ENCODE measurements at places on chromosomes 1 and 21.

- DNase-seq, result no peak
Measured at GRCh38 chr1:205324781-205325180, 3.2 kb upstream of the NUAK2 start.

GRCh38 chr1:234950598-234950997 is 178.0 kb downstream of the TOMM20 start:
- DNase-seq, result no peak

GRCh38 chr21:42175110-42175710 is 43.7 kb upstream of the ABCG1 start:
- DNase-seq, result no peak

GRCh38 chr1:156119503-156120209 is 5.1 kb downstream of the LMNA start:
- no peak for DNase-seq

GRCh38 chr1:164559342-164560051 is 513 bp downstream of the PBX1 start:
- peak; percentile 37 for DNase-seq

- DNase-seq, result no peak
Measured at GRCh38 chr1:33294071-33295010, 26.6 kb downstream of the A3GALT2 start.

GRCh38 chr1:48196237-48196636 is 26.3 kb upstream of the SLC5A9 start:
- DNase-seq, result no peak

DNA sequence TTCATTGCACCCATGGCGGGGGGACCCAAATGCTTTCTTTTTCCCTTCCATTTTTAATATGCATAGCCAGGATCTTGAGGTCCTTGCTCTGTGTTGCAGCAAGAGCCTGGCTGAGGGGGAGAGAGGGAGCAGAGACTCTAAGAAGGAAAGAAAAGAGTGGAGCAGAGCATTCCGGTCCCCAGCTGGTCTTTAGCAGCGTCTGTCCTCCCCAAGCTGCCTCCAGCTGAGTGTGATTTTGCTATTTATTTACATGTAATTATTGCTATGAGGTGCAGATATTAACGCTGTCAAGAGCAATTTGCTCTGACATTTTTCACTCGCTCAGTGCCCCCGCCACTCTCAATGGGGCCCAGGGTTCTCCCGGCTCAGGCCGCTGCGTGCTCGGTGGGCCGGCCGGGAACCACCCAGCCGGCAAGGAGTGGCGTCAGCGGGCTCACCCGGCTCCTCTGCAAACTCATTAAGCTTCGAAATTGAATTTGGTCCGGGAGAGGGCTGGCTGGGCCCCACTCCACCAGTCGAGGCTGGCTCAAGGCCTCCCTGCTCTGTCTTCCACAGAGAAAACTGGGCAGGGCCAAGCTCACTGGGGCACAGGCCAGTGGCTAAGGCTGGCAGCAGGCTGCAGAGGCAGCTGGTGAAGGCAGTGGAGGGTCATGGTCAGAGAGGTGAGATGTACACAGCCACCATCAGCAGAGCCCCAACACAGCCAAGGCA is 93.2 kb downstream of the PAX7 start:
- peak; percentile 72 for DNase-seq

DNA sequence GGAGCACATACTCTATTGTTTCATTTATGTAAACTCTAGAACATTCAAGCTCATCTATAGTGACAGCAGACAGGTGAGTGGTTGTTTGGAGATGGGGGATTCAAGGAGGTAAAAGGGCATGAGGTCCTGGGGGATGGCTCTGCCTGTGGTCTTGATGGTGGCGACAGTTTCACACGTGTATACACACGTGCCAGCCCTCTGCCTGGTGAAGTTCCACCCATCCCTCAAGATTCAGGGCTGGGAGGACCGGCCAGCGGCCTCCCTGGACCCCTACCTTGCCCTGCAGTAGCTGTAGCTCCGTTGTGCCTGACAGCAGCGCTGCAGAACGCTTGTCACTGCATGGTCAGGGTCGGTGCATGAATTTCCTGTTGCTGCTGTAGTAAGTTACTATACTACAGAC is 38.9 kb upstream of the UTS2 start:
- no peak for DNase-seq

GRCh38 chr1:204073837-204074273 is 940 bp downstream of the SOX13 start:
- peak; percentile 34 for DNase-seq

DNA sequence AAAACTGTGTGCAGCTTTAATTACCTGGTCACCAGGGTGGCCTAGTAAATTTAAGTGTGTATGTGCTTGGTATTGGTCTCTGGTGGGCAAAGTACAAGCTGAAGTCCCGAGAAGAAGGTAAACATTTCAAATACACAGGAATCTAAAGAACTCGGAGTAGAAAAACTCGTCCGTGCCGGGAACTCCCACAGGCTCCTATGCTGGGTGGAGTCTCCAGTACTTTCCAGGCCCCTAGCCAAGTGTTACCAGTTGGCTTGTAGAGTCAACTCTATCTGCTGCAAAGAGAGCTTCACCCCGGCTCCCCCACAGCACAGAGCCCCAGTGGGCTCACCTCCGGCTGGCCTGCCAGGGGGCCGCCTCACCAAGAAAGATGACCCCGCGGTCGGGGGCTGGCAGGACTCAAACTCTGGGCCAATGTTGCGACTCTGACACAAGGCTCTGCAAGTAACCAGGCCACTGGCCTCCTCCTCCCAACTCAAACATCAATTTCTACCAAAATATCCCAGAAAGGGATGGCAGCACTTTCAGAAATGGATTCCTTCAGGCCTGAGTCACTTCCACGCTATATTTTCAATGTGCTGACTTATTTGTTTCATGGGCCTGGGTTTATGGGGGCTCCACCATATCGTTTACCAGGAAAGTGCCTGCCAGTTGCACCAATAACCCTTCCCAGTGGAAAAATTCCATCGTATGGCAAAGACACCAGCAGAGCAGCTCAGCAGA is 73.9 kb downstream of the SLC66A1 start:
- DNase-seq, result peak; percentile 79

DNA sequence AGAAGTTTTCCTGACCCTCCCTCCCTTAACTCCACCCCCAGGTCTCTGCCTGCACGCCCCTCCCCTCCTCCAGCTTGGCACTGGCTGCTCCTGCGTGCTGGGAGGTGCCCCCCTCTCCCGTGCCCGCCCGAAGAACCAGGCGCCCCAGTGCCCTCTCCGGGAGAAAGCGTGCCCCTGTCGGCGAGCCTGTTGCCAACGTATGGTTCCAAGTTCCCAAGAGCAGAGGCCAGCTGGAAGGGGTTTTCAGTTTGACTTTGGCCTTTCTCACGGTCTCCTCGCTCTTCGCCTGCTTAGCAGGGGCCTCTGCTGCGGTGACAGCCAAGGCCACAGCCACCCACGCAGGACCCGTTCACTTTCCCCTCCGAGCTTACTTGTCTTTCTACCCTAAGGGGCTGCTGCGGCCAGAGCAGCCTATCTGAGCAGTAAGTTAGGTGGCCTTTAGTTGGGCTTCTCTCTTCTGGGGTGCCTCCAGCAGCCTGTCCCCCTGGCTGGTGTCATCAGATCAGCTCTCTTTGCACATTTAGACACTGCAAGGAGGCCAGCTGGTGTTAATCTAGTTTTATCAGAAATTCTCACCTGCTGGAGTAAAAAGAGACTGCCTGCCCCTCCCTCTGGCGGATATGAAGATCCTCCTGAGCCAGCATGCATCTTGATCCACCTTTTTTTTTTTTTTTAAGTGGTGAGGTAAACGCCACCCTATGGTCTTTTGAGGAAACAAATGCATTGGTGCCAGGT is 1.5 kb downstream of the STUM start:
- peak; percentile 44 for DNase-seq

- no peak for DNase-seq
Measured at GRCh38 chr1:115567431-115567830, 74.3 kb upstream of the VANGL1 start.

GRCh38 chr1:27682351-27682944 is 10.5 kb upstream of the IFI6 start:
- no peak for DNase-seq

- no peak for DNase-seq
Measured at GRCh38 chr1:98288494-98288893, 367.7 kb upstream of the DPYD start.

DNA sequence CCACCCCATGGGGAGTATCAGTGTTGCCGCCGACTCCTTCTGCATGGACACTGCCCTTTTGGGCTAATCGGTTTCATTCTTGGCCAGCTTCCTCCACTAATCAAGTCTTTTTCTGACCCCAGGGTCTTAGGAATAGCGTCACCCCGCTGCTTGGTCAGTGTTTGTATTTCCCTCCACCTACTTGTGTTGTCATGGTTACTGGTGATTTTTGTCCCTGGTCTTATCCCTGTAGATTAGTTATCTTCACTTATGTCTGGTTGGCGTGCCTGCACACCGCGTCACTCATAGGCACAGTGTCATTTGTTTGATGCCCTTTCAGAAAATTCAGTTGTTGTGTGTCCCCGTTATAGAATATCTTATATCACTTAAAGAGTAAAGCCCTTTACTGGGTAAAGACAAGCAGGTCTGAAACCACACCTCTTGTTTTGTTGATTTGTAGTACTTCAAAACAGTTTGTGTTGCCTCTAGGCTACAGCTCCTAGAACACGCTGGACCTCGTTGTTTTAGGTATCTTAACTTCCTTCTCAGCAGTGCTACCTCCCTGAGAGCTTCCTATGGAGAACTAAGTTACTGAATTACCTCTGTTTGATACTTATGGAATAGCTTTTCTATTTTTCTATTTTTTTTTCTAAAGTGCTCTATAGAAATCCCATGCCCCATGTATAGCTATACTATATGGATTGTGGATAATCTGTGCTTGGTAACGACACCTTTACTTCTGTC is 868 bp downstream of the PPP1R12B start:
- DNase-seq, result no peak

DNA sequence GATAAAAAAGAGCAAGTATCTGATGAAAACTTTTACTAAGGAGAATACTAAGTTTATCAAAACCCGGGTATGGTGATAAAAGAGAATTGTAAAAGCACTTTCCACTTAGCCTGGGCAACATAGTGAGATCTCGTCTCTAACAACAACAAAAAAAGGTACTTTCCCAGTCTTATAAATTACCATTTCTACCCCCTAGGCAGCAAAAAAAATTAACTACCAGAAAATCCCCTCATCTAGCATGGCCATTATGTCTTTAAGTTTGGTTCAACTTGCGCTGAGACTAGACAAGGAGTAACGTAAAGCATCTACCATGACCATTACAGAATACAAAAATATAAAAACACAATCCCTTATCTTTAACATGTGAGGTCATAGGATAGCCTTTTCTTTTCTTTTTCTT is 78.6 kb upstream of the SLFNL1 start:
- DNase-seq, result no peak

GRCh38 chr1:173020138-173020750 is 30.5 kb downstream of the TNFSF18 start:
- DNase-seq, result no peak

DNA sequence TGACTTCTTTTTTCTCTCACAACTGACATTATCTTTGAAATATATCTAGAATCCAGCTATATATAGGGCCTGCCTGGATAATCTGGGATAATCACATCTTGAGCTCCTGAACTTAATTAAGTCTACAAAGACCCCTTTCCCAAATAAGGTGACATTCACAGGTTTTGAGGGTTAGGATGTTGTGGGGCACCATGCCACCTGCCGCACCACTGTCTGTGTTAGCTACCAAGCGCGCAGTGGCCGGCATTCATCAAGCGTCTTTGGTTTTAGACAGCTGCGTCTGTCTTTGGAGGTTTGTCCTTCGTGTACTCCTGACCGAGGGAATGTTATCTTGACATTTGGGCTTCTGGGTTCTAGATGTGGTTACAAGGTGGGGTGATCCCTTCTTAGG is 7.5 kb downstream of the TRAPPC10 start:
- no peak for DNase-seq

- no peak for DNase-seq
Measured at GRCh38 chr1:67308136-67308535, 463 bp downstream of the IL12RB2 start.

GRCh38 chr1:239317948-239318347 is 68.4 kb upstream of the CHRM3 start:
- no peak for DNase-seq

DNA sequence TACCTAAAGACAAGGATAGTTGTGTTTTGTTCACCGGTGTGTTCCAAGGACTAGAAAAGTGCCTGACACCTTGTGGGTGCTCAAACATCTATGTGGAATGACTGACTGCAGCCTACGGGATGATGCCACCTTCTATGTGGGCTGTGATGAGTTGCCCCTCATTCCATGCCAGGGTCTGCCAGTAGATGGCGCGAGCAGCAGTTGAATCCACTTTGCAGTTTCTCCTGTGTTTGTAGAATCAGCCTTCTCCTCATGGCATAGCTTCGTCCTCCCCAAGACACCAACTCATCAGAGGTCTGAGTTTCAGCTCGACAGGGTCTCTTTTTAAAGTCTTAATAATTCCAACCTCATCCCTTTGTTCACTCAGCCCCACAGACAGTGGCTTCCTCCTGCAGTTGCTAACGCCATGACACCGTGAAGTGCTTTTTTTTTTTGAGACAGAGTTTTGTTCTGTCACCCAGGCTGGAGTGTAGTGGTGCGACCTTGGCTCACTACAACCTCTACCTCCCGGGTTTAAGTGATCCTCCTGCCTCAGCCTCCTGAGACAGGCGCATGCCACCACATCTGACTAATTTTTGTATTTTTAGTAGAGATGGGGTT is 133.7 kb downstream of the CAPN8 start:
- peak; percentile 29 for DNase-seq

DNA sequence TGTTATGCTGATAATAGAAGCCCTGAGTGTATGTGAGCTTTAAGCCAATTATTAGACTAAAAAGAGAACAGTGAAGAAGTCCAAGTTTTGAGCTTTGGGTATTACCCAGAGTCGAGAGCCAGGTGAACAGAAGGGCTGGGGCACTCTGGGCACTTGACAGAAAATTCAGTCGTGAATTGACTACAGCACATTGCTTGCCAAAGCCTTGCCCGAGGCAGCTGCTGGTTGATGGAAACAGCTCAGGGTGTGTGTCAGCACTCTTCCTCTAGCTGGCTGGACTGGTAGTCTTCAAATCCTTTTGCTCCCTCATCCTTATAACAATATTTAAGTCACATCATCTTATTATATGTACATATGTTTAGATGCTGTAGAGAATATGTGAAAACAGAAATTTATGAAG is 21.3 kb downstream of the PDE4B start:
- DNase-seq, result no peak

GRCh38 chr1:184114818-184115398 is 63.4 kb downstream of the TSEN15 start:
- no peak for DNase-seq

- DNase-seq, result no peak
Measured at GRCh38 chr1:32536764-32537163, 2.5 kb upstream of the ZBTB8A start.

GRCh38 chr1:33661811-33662454 is 189.5 kb downstream of the ZSCAN20 start:
- no peak for DNase-seq

DNA sequence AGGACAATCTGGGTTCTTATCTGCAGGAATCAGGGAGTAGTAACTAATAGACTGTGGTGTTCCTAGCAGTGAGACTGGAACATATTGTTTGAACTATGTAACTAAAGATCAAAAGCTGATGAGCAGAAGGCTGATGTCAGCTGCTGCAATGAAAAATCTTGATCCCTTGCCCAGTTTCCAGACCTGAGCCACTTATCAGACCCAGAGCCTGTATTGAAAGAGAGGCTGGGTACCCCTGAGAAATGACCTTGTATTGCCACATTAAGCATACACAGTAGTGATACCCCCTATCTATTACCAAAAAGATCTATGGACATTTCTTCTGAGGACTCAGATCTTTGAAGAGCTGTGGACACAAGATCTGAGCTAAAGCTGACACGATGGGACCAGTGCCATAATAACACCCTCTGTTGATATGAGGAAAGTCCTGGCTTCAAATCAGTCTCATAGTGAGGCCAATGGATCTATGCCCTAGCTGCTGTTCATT is 178.0 kb upstream of the GALNT2 start:
- no peak for DNase-seq

- DNase-seq, result no peak
Measured at GRCh38 chr1:90926971-90927370, 94.9 kb downstream of the ZNF644 start.
